IPS DF 6.9 (cell line): ENCODE measurements at places on chromosomes 2 and 18.

GRCh38 chr2:176187899-176188773, at the start of gene HOXD1:
HOXD1 (plus strand) TSS chr2:176188668; CDS start chr2:176188802, 134 bp downstream.
- DNase-seq: no peak

GRCh38 chr2:160687629-160688028, 194.0 kb upstream of the RBMS1 start:
- no peak for DNase-seq

DNA sequence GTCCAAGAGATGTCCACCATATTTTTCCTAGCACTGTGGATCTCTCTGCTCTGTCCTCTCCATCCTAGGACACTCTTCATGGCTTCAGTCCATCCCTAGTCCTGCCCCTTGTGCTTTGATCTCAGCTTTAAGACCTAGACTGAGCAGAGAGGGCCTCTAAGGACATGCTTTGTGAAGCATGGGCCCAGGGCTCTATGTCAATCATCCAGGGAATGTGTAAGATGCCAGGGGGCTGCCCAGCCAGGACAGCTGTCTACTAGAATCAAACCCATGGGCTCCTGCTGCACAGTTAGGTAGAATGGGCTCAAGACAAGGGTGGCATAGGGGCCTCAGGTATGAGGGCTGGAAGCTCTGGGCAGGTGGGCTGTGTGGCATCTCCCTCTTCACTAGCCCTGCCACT, 24.9 kb downstream of the TET3 start:
- no peak for DNase-seq

- no peak for DNase-seq
Observed at GRCh38 chr2:227614246-227614645, 394 bp downstream of the SCYGR3 start.

- DNase-seq: no peak
Observed at GRCh38 chr2:215606219-215606618, 170.4 kb upstream of the FN1 start.

- DNase-seq: no peak
Observed at GRCh38 chr2:29606104-29607037, 315.0 kb downstream of the ALK start.

DNA sequence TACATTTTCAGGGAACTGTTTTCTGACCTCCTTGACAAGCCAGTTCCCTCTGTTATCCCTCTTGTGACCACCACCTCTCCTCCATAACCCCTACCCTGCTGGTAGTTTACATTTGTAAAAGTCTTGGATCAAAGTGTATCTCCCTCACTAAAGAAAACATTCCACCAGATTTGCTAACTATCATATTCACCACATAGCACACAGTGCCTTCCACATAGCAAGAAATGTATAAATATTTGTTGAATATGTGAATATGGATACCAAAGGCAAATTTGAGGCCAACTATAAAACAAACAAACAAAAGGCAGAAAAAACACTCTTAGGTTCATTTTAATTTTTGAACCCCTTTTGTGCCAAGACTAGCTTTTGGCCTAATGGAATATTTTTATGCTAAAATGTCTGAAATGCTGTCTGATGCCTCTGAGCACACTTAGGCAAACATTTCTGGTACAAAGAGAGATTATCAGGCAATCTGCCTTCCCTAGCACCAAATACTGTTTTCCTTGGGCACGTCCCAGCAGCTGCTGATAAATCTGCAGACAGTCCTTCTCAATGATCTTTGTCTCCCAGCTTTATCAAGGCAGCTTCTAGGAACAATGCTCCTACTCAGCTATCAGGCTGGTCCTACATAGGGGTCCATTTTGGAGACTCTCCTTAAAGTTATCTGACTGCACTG, 26.7 kb upstream of the ST8SIA3 start:
- no peak for DNase-seq

DNA sequence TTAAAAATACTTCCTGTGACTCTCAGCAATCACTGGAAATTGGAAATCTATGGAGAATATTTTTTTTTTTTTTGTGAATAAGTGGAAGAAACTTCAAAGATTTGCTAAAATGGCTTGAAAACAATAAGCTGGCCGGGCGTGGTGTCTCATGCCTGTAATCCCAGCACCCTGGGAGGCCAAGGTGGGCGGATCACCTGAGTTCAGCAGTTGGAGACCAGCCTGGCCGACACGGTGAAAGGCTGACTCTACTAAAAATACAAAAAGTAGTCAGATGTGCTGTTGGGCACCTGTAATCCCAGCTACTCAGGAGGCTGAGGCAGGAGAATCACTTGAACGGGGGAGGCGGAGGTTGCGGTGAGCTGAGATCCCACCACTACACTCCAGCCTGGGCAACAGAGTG, 155.5 kb upstream of the CAVIN2 start:
- DNase-seq: no peak

- no peak for DNase-seq
Observed at GRCh38 chr2:16411788-16412187, 253.8 kb downstream of the CYRIA start.

GRCh38 chr2:232532419-232532818, 6.5 kb downstream of the CHRND start:
- DNase-seq: no peak

DNA sequence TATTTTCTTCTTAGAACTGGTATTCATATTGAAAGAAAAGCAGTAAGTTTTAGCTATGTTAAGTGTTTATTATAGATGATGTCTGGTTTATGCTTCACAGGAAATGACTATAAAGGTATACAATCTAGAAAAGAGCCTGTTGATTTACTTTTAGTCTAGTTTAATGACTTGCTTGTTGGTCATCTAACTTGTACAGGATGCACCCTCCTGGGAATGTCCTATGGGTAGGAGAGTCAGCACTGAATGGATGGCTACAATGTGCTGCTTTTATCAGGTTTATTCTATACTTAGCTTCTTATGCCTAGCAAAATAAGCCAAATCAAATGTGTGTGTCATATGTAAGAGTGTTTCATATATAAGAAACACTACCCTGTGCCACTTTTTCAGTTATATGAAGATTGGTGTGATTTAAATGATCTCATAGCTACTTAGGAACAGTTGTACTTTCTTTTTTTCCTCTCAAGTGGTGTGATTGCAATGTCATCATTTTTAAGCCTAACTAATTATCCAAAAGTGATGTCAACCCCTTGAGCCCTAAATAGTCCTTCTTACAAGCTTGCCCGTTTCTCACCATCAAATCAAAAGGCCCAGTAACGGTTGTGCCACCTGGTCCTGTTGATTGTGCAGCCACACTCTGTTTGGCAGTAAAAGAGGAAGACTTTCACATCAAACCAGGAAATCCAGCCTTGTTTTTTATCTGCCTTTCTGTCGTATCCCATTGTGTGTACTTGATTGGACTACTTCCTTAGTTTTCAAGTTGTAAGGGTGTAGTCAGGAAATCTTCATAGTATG, 176.0 kb downstream of the DIS3L2 start:
- DNase-seq: no peak

- no peak for DNase-seq
Observed at GRCh38 chr2:202375033-202375608, 1.0 kb upstream of the BMPR2 start.

DNA sequence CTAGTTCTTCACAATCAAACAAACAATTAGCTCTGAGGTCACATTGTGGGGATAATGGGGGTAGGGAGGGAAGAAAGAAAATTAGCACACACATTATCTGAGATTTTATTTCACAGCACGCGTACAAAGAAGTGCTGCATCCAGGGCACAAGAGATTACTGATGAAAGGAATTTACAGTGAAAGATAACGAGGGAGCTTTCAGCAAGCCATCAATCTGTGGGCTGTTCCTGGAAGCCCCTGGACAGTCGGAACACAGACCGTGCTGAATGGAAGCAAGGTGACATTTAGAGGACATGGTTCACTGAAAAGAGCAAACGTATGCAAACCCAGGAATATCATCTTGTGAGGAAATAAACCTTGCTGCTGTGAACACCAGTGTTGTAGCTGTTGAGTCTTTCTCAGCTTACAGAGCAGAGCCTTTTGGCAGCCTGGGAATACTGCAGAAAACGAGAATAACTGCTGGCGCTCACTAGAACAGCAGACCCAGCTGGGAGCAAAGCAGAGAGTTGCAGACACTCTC, 63.2 kb downstream of the SCG2 start:
- DNase-seq: no peak

DNA sequence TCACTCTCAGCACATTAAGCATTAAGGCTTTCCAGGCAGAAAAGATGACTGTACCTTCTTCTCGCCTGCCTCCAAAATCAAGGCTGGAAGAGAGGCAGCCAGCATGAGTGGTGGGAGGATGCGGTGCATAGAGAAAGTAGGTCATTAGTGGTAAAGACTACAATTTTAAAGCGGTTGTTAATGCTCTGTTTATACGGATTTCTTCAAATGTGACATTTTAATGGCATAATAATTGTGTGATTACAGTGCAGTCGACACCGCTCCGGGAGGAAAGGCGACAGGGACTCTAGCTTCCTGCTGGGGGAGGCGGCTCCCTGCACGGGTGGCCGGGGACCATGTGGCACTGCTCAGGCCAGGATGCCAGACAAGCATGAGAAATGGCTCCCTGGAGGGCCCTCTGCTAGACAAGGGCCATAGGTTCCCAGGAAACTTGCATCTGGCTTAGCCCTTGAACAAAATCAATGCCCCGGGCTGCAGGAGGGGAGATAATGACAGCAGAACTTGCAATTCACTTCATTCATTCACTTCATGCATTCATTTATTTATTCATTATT, 129.6 kb downstream of the GALNT14 start:
- no peak for DNase-seq

DNA sequence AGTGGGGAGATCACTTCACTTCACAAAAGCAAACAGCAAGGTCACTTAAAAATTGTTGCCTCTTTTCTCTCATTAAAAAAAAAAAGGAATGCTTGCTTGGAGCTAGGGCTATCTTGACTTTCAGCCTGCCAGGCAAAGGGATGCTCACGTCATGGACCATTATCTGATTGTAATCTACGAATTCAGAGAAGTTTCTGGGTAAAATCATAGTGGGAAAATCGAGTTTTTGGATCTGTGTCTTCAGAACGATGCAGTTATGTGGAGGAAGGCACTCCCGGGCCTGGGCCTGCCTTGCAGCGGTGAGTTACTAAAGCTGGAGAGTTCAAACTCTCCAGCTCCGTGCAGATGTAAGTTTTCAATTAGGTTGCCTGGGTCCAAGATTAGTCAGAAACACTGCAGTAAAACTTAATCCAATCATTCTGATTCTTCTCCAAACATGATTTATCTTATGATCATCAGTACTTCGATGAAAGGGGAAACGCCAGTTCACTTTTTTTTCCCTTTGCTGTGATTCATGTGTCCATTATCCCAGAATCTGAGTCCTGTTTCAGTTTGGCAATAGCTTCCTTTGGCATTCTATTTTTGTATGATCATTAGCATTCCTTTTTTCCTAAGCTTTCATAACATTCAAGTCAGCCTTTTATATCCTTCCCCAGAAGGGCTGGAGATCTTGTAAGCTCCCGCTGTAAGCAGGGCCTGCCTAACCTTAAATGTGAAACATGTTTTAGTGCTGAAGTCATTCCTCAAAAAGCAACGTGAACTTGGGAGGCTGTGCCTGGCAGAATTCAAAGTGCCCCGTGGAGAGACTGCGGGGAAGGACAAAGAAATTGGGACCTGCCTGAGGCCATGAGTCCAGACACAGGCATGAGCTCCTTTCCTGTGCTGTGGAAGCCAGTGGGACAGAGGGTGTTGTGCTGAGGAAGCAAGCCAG, 119.3 kb upstream of the TWIST2 start:
- no peak for DNase-seq

DNA sequence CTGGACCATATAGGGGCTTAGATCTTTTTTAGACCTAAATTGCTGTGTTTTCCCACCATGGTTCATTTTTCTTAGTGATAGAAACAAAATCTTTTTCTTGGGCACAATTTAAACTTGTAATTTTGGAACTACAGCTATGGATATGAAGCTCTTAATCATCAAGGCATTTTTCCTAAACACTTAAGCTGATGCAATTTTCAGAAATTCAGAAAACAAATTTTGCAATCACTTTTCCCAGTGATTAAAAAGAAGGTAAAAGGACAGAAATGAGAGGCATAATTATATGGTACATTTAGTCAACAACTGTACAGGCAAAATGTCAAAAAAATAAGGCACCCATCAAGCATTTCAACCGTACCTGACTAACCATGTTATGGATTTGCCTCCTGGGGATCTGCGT, 665.4 kb downstream of the XIRP2 start:
- no peak for DNase-seq

DNA sequence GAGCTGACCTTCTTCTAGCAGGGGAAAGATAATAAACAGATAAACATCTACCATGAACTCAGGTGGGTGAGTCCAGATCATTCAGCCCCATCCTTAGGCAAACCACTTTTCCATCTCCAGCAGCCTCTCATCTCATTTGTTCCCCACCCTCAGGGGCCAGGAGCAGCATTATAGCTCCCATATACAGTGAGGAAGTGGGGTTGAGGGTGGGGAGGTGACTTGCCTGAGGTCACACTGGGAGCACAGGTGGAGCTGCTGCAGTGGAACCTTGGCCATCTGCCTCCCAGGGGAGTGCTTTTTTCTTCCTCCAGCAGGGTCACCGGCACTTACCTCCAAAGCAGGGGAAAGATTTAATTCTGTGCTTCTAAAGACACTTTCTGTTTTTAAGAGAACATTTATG, 212.5 kb upstream of the SMAD2 start:
- no peak for DNase-seq

DNA sequence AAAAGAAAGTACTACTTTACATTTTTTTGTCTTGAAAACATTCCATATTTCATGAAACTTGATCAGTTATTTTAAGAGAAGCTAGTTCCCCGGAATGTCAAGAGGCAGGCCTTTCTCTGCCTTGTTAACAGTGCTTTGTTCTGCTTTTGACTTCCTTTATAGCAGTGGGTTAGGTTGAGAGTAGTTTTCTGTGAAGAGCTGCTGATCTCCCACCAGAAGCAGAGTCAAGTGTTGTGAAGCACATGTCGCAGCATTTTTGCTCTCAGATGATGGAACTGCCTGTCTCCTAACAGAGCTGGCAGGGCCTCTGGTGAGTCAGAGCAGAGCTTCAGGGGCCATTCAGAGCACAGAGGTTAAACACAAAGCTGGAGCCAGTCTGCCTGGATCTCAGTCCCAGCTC, 871.8 kb downstream of the SLC4A3 start:
- no peak for DNase-seq

DNA sequence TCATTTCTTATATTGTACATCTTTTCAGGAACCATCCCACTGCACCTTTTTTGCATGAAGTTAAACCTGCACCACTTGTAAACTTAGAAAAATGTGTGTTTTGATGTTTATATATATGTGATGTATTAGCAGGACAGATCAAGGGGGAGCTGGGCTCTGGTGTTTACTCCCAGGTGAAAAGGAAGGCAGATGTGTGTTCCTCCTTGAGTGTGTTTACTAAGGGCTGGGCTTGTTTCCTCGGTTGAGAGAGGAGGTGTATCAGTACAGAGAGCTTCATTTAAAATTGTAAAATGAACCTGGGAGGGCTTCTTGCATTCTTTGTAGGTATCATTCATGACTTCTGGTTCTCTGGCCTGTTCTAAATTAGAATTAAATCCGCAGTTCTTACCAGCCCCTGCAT, 14.8 kb downstream of the LPIN1 start:
- no peak for DNase-seq

- DNase-seq: no peak
Observed at GRCh38 chr2:200350850-200351285, 44.4 kb downstream of the SPATS2L start.
